Myocyte (in vitro differentiated cells): ENCODE measurements at places on chromosomes 1 and 21. TPM values are rescaled to one million over a fixed set of nuclear protein-coding genes. Genes with fewer than 3 reads are reported as not detected.

The LAPTM5 gene
- 0.62 and 0.78 TPM in 2 replicates for total RNA-seq

DNA sequence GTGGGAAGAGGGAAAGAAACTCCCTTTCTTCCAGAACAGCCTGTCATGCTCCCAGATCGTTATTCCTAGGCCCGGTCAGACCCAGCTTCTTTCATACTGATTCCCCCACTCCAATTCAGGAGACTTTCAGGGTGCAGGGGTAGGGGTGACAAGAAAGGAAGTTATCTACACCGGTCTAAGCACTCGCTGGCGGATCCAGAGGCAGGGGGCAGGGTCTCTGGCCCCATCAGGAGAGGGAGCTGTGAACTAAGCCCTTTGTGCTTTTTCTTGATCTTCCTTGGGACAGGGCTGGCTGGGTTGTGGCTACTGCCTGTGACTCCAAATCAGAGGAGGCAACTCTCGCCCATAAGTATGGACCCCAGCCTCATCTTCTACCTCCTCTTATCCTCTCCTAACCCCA, 44.3 kb downstream of the NEK2 start:
- DNase-seq = no peak

GRCh38 chr1:220698607-220699016, 8.4 kb downstream of the C1orf115 start:
- DNase-seq = no peak

GRCh38 chr1:162987866-162988265, 81.3 kb upstream of the RGS4 start:
- no peak for DNase-seq

DNA sequence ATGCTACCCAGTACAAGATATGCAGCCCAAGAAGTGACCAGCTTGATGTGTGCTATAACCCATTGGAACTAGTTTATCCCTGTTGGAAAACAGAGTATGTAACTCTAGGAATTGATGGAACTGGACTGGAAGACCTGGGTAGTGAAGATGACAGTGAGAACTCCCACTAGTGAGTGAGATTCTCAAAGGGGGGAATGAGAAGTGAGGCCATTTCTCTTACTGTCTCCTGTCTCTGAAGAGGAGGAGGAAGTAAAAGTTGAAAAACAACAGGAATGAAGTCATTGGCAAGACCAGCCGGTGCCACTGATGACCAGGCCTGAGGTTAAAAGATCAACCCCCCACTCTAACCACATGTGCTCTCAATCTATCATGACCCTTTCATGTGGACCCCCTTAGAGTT, 20.9 kb downstream of the PLA2G2F start:
- no peak for DNase-seq

DNA sequence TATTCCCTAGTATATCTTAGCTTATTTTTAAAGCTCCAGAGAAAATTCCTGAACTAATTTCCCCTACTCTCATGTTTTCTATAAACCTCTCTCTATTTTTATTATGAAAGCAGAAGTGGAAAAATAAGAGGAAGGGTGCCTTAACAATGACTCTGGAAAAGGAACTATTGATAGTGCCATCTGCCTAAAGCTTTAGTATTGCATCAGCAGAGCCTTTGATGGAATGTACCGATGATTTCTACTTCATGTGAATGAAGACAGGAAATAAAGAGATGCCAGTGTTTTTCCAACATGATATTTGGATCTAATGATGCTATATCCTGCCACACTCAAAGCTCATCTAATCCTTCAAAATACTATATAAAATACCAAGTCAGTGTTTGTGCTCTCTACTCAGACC, 35.1 kb downstream of the TNFSF18 start:
- no peak for DNase-seq

DNA sequence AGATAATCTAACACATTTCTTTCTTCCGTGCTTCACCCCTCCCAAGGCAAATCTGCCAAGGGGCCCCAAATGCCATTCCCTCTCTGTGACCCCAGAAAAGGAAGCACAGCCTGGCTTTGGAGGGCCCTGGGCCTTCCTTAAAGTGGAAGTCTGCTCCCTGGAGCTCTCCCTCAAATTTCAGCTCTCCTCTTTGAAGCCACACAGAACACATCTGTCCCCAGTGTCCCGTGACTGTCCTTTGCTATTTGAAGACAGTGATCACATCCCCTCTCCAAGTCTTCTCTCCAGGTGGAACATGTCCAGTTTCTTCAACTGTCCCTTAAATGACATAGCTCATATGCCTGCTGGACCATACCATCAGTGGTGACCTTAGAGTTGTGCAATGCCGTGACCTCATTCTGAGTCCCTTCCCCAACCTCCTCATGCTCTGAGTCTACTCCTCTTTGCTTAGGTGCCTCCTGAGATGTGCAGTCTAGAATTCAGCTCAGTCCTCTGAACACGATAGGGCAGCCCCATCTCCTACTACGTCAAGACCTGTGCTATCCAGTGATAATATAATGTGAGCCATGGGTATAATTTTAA, 18.4 kb upstream of the FOXO6 start:
- peak; percentile 65 for DNase-seq

DNA sequence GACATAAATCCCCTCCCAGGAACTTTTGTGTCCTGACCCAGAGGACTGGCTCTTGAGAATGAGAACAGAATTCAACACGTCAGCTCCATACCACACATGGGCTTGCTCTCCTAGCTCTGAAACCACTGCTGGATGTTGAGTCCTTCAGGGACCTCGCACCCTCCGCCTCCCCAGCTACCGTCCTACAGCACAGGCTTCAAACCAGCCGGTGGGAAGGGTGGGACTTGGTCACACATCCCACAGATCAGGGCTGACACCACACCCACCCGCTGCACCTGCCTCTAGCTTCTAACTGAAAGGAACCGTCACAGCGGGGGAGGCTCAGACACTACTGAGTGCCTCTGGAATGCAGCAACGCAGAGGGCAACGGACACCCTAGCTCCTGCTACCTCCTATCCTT, 24.0 kb downstream of the MRAP start:
- no peak for DNase-seq

- DNase-seq = peak; percentile 87
These were observed 98.1 kb downstream of the ADSS2 start for GRCh38 chr1:244353551-244354091.

DNA sequence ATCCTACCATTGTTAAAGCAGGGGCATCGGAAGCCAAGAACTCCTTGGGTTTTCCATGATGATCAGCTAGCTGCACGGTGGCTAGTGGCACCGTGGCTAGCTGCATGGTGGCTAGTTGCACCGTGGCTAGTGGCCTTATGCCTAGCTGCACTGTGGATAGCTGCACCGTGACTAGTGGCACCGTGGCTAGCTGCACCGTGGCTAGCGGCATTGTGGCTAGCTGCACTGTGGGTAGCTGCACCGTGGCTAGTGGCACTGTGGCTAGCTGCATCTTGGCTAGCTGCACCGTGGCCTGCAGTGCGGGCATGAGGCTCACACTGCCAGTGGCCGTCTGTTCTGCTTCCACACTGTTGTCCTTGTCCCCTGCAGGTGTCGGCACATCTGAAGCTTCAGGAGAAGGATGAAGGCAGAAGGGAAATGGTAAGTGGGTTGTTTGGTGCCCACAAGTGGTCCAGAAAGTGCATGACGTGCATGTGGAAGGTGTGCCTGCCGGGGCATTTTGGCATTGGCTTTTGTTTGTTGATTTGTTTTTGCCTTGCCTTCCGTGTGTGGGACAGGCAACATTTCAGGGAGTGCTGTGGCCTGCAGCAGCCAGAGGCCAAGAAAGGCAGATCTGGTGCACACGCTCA, 38.6 kb downstream of the TFF3 start:
- no peak for DNase-seq

The CFAP107 gene
- not detected in 2 replicates for total RNA-seq

DNA sequence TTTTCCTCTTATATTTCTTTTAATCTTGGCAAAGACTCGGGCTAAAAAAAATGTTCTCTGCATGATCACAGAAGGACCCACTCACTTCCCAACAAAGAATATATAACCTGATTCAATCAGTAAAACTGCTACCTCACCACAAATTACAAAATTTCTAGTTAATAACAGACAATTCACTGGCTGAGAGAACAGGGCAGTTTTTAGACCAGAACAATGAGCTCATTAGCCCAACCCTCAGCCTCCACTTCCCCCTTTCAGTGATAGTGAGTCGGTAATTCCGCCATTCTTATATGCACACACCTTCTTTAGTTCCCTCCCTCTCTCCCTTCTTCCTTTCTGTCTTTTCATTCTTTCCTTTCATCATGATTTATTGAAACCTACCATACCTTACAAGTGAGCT, 8.9 kb downstream of the SIPA1L2 start:
- DNase-seq = no peak

- peak; percentile 76 for DNase-seq
These were observed 185.9 kb upstream of the EDN2 start for GRCh38 chr1:41670217-41670957.
